Fibroblast of gingiva (primary cell): ENCODE measurements at places on chromosomes 4 and X.

DNA sequence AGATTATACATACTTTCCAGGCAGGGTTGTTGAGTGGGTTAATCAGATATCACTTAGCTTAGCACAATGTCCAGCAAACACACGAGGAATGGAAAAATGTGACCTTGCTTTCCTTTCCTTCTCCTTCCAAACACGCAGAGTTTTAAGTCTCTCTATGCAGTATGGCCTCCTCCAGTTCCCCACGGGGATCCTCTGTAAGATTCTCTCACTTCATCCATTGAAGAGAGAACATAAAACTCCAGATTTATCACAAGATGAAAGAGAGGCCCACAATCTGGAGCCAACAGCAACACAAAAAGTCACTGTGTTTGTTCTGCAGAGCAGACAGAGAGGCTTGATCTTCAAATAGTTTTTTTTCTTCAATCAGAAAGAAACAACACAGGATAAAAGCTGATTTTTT is 336.8 kb upstream of the CLNK start:
- no peak for DNase-seq

DNA sequence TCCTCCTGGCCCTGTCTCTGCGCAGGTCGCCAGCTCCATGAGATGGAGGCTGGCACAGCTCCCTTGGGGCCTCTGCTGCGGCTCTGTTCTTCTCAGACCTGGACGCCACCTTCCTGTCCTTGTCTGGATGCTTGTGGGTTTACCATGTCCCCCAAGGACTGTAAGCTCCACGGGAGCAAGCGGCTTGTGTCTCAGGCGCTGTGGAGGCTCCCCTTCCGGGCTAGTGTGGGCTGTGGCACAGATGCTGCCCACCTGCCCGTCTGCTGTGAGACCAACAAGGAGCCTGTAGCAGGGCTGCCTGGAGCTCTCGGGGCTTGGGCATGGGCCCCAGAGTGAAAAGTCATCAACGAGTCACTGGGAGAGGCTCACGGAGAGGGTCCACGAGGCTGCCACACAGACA is 25.2 kb downstream of the NAT8L start:
- no peak for DNase-seq

- DNase-seq, result no peak
These were observed 8.0 kb downstream of the PRSS12 start for GRCh38 chr4:118344801-118345200.

DNA sequence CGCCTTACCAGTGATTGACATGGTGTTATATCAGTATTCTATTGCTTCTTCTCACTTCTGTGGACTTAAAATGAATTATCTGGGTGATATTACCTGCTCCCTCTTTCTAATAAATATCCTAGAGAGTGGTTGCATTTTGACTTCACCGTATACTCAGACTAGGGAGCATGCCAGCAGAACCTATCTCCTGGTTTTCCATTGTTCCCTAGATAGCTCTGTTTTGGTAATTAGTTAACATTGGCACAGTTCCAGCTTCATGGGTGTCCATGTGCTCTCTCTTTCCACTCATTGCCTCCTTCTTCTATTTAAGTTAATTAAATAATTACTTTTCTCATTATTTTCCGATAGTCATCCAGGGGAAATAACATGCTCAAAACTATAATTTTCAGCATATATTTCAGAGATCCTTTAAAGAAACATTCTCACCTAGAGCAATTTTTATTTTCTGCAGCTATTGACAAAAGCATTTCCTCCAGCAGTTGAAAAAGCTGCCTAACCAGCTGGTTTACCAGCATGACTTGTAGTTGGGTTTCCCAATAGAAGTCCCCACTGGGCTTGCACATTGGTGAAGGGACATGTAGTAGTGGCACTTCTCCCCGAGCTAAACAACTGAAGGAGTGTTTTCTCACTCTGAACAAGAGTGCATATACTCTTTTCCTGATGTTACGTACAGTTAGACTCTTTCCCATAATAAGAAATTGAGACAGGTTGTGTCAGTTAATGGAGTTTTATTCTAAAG is 27.9 kb upstream of the PAPSS1 start:
- DNase-seq, result no peak

- peak; percentile 34 for DNase-seq
These were observed 31.7 kb downstream of the RNF212 start for GRCh38 chr4:1081689-1082040.

DNA sequence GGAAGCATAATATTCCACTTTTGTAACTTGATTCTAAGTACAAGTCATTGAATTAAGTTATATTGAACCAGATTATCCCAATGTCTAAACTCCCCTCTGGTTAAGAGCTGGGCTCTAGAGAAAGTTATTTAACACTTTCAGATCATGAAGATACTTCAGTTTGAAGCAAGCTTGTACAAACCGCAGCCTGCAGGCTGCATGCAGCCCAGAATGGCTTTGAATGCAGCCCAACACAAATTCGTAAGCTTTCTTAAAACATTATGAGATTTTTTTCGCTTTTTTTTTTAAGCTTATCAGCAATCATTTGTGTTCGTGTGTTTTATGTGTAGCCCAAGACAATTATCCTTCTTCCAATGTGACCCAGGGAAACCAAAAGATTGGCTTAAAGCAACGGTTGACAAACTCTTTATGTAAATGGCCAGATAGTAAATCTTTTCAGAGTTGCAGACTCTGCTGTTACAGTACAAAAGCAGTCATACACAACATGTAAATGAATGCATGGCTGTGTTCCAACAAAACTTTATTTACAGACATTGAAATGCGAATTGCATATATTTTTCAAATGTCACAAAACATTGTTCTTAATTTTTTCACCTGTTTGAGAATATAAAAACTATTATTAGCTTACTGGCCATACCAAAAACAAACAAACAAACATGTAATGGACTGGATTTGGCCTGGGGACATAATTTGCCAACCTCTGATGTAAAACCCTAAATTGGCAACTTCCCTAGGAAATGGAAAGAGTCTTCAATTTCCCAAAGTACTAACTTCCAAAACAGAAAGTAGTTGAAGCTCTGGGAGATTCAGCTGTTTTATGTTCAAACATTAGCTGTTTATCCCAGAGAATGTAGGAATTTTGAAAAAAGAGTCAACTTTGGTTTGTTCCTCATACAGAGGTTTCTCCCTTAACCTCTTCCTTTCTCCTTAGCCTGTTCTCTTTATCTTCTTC is 201.1 kb upstream of the MBNL3 start:
- DNase-seq, result no peak

DNA sequence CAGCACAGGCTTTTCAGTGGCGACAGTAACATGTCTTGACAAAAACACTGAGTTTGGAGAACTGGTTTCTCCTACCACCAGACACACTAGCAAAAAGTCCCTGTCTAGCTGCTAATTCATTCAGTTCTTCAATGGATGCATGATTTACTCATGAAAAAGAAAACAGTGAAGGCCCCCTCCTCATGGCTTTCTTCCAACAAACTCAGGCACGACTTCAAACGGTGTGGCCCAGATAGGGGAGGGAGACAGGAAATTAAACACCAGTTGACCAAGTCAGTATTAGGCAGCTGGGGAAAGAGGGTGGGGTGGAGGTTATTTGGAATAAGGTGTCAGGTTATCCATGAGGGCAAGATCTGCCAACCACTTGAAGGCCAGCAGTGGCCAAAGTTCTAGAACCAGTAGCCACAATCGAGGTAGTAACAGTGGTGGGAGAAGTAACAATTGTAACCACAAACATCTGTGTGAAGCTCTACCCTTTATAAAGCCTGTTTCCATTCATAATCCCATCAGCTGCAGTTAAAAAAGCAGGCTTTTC is 60.2 kb downstream of the SEPSECS start:
- DNase-seq, result no peak

- DNase-seq, result no peak
These were observed 146.7 kb downstream of the COL25A1 start for GRCh38 chr4:109155682-109156283.

DNA sequence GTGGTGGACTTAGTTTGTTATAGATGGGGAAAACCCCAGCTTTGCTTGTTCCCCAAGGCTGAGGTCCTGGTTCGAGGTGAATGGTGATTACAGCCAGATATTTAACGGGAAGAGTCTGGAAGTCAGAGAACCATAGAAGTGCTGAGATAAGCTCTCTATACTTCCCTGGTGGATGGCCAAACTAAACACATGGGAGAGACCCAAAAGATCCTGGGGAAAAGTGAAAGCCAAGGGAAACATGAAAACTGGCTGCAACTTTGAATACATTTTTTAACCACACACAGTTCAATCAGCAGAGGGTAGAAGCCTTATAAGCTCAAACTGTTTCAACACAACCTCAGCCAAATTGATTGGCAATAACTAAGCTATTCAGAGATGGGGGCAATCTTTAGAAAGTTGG is 29.3 kb upstream of the SRPX start:
- no peak for DNase-seq

DNA sequence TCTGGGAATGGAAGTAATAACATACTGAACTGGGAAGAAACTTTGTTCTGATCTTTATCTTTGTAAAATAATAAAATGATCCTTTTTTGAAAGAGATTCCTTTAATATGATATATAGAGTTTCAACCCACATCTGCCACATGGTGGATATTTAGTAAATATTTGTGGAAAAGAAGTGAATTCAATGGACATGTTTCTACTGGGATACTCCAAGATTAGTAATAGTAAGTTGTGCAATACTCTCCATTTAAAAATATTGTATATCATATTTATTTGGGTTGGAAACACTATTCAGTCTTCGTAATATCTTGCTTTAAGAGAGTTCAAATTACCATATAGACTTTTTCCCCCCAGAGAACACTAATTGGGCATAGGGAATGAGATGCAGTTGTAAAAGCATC is 17.8 kb upstream of the ARSJ start:
- DNase-seq, result peak; percentile 53
